ENCODE measurements at places on chromosomes 7 and 10.

GRCh38 chr10:130380056-130380455 is 243.9 kb downstream of the GLRX3 start:
- no peak for DNase-seq

- no peak for DNase-seq
Observed at GRCh38 chr7:159147246-159147645, 2.6 kb upstream of the VIPR2 start.

GRCh38 chr7:113945018-113945938 is 26.5 kb upstream of the PPP1R3A start:
- DNase-seq, result no peak

GRCh38 chr10:102628451-102628911 is 15.8 kb upstream of the TRIM8 start:
- DNase-seq, result no peak

DNA sequence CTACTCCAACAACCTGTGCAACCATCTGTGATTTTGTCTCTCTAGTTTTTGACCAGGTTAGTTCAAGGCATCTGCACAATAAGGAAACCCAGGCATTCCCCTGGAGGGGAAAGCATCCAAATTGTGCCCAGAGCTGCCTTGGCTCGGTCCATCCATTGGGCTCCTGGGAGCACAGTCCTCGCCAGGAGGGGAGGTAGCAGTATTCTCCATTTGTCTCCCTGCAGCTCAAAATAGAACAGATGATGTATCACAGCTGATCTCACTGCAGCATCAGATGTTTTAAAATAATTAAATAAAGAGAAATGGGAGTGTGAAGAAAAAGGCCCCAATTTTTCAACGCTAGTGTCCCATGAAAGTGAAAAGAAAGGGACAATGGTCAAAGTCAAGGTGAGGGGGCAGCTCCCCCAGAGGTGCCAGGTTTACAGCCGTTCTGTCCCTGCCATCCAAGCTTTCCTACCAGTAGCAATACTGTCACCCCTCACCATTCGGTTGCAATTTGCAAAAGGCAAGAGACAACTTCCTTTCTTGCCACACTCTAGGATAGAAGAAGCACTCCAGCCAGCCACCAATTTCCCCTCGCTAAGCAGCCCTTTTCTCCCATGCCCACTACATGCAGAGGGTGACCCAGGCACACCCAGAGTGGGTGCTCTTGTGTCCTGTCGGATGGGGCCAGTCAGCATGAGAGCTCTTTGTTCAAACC is 43.7 kb downstream of the KCNMA1 start:
- no peak for DNase-seq

GRCh38 chr7:17411922-17412321 is 113.5 kb downstream of the AHR start:
- DNase-seq, result no peak

GRCh38 chr7:68109299-68109698 is 1112.7 kb downstream of the TYW1 start:
- no peak for DNase-seq

DNA sequence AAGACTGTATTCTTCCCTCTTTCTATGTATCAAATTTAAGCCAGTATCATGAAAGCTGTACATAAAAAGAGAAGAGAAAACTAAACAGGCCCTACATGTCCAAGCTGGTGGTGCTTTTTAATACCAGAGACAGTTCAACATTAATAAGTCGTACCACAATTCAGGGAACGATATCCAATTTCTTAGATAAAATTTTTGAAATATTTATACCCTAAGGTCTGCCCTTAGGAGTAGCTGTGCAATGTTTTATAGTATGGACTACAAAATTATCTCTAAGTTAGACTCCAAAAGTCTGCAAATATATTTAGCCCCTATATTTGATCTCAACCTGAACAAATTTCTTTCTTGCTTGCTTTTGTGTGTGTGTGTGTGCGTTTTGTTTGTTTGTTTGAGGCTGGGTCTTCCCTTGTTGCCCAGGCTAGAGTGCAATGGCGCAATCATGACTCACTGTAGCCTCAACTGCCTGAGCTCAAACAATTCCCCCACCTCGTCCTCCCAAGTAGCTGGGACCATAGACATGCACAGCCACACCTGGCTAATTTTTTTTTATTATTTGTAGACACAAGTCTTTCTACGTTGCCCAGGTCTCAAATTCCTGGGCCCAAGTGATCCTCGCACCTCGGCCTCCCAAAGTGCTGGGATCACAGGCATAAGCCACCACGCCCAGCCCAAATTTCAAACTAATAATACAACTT is 13.2 kb downstream of the ARHGAP19 start:
- DNase-seq, result no peak

DNA sequence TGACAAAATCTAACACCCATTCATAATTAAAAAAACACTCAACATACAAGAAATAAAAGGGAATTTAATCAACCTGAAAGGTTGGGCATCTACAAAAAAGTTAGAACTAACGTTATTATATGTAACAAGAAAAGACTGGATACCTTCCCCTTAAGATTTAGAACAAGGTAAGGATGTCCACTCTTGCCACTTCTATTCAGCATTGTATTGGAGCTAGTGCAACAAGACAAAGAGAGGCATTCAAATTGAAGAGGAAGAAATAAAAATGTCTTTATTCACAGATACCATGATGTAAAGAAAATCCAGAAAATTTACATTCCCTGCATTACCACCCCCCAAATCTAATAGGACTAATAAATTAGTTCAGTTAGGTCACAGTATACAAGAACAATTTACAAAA is 18.3 kb downstream of the FAM149B1 start:
- DNase-seq, result no peak

GRCh38 chr7:131370523-131370968 is 42.9 kb downstream of the MKLN1 start:
- DNase-seq, result no peak

DNA sequence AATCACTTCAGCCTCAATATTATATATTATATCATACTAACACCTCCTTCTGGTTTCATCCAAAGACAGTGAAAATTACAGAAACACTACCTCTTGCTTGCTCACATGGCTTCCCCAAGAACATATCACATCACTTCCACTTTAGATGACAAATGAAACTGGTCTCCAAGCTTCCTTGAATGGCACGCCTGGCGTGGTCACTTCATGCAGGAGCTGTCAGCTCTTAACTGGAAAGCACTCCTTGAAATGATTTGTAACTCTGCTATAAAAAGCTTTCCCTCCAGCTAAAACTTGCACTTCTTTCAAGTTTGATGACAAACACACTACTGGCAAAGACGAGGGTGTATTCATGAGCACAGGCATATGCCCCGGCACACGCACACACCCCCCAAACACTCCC is 84.1 kb upstream of the INHBA start:
- DNase-seq, result no peak

GRCh38 chr7:64359543-64359942 is 45.8 kb downstream of the ZNF736 start:
- DNase-seq, result no peak

- no peak for DNase-seq
Observed at GRCh38 chr10:48317321-48317990, 11.0 kb downstream of the MAPK8 start.

GRCh38 chr7:69630292-69630691 is 32.0 kb downstream of the AUTS2 start:
- DNase-seq, result no peak

GRCh38 chr10:124179308-124180043 is 86.1 kb upstream of the CHST15 start:
- DNase-seq, result no peak

- DNase-seq, result no peak
Observed at GRCh38 chr10:2038036-2038435, 300.7 kb upstream of the ADARB2 start.

DNA sequence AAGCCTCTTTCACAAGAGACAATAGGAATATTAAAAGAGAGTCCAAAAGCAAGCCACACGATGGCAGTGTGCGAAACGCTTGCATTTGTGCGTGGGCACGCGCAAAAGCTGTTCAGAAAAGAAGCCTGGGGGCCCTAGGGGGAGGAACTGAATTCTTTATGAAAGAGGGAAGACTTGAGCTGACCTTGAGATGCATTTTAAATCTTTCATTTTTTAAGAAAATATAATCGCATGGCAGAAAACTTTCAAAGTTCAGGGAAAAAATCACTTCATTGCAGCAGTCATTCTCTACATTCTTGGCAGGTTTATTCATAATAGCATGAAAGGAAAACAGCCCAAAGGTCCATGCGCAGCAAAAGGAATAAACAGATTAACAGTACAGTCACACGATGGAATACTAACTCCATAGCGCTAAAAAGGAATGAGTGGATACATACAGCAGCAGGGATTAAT is 206.5 kb upstream of the PRKCQ start:
- no peak for DNase-seq

GRCh38 chr10:133459454-133460207 is 5.9 kb downstream of the SCART1 start:
- DNase-seq, result no peak

GRCh38 chr7:116785843-116786242 is 76.5 kb upstream of the CAPZA2 start:
- DNase-seq, result no peak

GRCh38 chr10:71271662-71272055 is 47.4 kb upstream of the SLC29A3 start:
- no peak for DNase-seq

GRCh38 chr7:37448011-37448635 is 541 bp downstream of the ELMO1 start:
- no peak for DNase-seq

GRCh38 chr10:125926247-125926646 is 29.9 kb downstream of the FANK1 start:
- no peak for DNase-seq

All from activated CD8-positive, alpha-beta memory T cell treated with anti-CD3 and anti-CD28 coated beads for 24 hours (primary cell).